ENCODE measurements at places on chromosomes 7 and 10.

GRCh38 chr7:114842551-114843065 lies 79.3 kb upstream of the MDFIC start:
- DNase-seq = no peak

DNA sequence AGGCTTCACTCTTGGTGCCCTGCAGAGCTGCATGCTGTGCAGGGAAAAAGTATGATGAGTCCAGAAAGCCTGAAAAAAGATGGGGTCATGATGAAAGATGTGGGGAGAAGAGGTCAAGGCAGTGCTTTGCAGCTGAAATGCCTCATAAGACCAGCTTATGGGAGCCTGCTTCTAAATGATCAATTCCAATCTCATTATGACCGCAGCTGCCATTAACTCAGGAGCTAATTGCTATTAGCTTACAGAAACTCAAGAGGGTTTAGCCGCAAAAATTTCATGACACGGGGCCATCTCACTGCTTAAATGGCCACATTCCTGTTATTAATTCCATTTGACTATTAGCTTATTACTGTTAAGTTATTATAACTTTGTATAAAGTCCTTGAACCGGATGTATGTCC lies 502.9 kb upstream of the ZMIZ1 start:
- DNase-seq = no peak

DNA sequence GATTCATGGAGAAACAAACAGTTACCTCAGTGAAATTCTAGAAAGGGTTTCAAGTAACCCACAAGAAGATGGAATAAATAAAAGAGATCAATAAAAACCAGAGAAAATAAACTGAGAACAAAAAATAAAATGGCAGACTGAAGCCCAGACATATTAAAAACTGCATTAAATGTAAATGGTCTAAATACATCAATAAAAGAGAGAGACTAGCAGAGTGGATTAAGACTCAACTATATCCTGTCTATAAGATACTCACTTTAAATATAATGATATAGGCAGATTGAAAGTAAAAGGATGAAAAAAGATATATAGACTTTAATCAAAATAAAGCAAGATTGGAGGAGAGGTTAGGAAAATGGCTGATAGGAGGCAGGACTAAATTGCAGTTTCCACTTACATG lies 18.8 kb upstream of the EBF3 start:
- no peak for DNase-seq

GRCh38 chr7:43850348-43851116 lies 18.8 kb downstream of the MRPS24 start:
- DNase-seq = no peak

DNA sequence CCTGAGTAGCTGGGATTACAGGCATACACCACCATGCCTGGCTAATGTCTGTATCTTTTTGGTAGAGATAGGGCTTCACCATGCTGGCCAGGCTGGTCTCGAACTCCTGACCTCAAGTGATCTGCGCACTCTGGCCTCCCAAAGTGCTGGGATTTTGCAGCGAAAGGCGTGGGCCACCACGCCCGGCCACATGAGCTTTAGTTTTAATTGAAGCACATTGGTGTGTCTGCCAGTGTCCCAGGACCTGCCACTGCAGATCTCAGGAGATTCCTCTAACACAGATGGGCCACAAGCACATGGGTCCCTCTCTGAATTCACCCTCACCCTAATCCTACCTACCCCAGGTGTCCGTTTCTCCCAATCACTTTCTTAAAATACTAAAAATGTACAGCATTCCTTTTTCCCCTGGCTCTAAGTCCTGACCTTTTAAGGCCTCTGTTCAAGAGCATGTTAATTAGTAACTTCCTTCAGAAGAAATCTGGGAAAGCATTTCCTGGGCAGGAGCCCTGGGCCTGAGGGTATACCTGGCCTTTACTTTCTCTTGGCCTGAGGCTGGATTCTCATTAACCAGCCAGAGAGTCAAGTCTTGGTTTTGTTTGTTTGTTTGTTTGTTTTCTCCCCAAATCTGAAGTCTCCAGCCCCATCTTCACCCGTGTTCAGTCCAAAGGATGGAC lies 82.6 kb downstream of the PRPF18 start:
- DNase-seq = no peak

DNA sequence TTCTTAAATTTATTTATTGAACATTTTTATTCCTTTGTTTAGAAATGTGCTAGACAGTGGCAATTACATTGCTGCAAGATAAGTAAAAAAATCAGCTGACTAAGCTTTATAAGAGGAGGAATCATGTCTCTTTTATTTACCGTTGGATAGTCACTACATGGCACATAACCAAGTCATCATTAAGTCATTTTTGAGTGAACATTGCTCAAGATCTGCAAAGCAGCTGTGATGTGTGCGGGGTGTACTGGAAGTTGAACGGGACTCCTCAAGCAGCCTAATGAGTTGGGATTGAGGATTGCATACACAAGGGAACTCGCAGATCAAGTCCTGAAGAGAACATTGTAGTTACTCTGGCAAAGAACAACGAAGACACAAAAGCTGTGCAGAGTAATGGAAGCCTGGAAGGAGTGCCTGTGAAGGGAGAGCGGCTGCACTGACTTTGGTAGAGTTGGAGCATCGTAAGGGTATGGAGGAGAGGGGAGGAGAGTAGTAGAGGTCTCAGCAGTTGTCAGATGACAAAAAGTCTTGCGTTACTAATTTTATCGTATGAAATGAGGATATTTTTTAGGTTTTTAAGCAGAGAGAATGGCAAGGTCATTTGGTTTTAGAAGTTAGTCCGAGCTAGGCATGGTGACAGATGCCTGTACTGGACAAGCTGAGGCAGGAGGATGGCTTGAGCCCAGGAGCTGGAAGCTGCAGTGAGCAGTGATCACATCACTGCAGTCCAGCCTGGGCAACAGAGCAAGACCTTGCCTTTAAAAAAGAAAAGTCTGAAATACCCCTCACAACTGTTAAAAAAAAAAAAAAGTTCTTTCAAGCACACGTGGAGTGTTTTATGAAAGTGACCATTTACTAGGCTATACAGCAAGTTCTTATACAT lies 95.1 kb downstream of the BMPR1A start:
- no peak for DNase-seq

DNA sequence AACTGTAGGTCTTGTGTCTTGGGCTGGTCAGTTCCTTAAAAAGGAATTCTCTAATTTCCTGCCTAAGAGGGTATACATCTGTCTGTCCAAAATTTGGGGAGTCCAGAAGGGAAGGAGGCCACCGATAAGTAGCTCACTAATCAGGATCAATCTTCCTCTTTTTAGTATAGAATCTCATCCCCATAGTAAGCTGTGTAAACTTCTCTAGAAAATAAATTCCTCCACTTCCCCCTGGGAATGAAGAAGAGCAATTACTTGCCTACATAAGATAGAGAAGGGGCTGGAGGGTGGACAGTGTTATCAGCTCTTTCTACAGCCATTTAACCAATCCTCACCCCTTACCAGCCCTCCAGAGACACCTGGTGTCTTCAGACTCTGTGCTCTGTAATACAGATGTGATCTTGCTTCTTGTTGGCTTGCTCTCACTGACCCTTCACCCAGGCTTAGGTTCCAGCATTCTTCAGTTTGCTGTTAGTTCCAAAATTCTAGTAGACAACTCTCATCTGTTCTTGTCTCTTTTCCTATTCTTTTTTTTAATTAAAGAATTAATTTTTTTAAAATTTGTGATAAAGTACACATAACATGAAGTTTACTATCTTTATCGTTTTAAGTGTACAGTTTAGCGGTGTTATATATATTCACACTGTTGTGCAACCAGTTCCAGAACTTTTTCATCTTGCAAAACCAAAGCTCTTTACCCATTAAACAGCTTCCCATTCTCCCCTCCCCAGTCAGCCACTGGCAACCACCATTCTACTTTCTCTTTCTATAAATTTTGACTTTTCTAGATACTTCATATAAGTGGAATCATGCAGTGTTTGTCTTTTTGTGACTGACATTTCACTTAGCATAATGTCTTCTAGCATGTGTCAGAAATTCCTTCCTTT lies 6.5 kb upstream of the PRKAR2B start:
- no peak for DNase-seq

DNA sequence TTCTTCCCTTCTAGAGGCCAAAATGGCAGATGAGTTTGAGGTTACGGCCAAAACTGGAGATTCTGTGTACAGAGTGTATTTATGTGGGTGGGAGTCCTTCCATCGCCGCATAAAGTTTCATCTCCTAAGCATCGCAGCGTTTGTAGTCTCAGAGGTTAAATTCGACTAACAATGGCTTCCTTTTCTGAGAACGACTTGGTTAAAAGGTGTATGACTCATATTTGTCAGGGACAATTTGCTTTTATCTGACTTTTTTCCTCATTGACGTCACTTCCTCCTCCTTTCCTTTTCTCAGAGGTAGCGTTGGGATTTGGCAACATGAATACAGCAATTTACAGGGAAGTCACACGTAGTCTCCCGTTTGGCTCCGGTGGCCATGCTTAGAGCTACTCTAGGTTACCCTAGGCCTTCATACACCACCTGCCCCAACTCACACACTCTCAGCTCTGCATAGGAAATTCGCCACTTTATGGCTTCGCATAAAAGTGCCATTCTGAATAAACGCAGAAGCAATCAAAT lies 37.6 kb upstream of the TCF7L2 start:
- no peak for DNase-seq

Measured in central memory CD4-positive, alpha-beta T cell (primary cell).